NCI-H226 (cell line): ENCODE measurements at places on chromosomes 2 and 18.

- no peak for DNase-seq
Observed at GRCh38 chr2:2871480-2872308, 505.9 kb downstream of the EIPR1 start.

DNA sequence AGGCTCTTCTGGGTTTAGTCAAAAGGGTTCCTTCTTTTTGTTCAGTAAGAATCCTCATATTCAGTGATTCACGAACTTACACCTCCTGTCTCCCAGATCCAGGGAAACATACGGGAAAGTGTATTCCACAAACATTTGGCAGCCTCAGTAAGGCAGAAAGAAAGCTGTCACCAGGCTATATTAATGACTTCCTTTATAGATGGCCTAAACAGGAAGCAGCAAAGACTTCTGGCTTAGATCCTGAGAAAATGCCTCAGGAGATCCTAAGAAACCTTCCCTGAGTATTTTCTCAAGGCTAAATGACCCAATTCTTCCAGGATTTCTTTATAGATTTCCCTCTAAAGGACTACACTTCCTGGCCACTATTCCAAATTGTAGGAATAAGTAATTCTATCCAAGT, 1995.5 kb upstream of the CELF4 start:
- peak; percentile 23 for DNase-seq

DNA sequence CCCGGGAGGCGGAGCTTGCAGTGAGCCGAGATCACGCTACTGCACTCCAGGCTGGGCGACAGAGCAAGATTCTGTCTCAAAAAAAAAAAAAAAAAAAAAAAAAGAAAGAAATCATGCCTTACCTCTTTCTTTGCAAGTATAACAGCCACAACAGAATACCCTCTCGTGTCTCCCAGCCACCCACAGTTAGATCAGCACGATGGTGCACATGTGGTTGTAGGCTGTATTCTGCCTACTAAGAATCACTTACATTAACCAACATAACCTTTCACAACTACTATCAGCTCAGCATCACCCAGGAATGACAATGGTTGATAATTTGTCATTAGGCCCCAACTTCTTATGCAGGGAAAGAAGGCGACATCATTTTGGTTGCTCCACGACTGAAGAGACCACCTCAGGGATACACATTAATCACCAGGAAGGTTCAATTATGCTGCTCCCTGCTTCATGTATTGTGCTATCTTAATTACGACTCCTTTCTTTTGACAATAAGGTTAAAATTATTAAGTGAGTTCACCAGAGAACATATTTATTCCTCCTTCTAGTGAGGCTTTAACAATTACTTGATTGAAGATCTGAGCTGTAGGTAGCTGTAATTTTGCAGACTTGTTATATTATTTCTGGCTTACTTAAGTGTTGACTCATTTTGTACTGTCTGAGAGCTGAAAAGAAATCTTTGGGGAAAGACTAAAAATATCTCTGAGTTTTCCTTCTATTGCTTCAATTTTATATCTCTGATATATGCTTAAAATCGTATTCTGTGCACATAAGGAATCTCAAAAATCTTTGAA, 120.1 kb downstream of the LRP1B start:
- no peak for DNase-seq

DNA sequence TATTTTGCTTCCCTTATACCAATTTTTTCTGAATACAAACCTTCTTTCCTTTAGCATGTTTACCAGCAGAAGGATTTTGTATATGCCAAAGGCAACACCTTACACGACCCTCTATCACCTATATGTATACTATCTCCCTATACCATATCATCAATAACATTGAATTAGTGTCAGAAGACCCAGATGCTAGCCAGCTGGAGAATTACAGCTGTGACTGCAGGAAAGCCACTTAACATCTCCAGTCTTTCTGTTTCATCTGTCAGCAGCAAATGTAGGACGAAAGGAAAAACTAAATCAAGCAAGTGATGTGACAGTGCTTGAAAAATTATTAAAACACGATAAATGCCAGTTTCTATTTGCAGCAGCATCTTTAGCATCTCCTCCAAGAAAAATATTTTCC, 193.7 kb downstream of the STK39 start:
- DNase-seq, result no peak

DNA sequence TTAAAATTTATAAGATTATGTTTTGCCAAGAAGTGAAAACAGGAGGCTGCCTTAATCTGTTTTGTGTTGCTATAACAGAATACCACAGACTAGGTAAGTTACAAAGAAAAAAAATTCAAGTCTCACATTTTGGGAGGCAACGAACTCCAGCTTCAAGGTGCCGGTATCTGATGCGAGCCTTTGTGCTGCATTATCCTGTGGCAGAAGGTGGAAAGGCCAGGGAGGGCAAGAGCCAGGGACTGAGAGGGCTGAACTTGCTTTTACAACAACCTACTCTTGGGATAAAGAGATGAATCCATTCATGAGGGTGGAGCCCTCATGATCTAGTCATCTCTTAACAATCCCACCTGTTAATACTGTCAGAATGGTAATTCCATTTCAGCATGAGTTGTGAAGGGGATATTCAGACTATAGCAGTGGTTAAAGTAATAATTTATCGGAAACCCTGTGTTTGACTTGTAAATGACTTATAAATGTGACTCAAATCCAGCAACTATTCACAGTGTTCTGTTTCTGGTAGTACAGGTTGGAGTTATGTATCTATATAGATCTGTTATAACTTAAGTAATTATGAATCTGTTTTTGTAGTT, 3.7 kb downstream of the MTX2 start:
- DNase-seq, result no peak

DNA sequence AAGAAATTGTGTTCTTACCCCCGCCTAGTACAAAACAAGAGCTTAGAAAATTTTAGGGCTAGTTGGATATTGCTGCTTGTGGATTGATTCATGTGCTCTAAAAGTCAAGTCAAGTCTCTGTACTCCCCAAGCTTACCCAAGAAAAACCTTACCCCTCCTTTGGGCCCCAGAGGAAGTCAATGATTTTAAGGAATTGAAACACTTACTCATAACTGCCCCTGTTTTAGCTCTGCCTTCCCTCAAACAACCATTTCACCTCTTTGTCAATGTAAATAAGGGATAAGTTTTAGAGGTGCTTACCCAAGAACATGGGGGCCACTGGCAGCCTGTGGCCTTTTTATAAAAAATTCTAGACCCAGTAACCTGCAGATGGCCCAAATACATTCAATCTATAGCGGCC, 136.6 kb upstream of the RMP24 start:
- DNase-seq, result no peak

DNA sequence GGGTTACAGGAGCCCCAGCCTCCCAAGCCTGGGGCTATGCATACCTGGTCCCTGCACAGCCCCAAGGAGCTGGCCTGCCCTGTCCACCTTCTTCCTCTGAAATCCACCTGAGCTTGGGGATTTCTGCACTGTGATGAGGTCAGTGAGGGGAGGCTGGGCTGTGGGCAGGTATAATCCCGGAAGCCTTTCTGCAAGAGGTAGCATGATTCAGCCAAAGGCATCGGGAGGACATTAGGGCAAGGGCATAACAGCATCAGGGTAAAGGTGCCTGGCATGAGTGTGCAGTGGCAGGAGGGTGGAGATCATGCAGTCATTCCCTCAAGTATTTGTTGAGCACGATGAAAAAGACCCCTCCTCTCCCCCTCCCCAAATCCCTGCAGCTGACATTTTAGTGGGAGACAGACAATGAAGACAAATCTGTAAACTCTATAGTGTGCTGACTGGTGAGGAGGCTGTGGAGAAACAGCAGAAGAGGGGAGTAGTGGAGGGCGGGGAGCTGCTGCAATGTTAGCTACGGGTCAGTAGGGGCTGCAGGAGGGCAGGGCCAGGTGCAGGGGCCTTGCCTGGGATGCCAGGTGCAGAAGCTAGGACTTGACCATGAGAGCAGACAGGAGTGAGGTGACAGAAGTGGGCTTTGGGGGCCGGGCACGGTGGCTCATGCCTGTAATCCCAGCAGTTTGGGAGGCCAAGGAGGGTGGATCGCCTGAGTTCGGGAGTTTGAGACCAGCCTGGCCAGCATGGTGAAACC, 18.7 kb downstream of the ZFP36L2 start:
- DNase-seq, result no peak

- DNase-seq, result peak; percentile 5
Observed at GRCh38 chr2:64143169-64144056, 807 bp downstream of the PELI1 start.

- DNase-seq, result no peak
Observed at GRCh38 chr18:2914881-2915240, 68.1 kb downstream of the EMILIN2 start.

DNA sequence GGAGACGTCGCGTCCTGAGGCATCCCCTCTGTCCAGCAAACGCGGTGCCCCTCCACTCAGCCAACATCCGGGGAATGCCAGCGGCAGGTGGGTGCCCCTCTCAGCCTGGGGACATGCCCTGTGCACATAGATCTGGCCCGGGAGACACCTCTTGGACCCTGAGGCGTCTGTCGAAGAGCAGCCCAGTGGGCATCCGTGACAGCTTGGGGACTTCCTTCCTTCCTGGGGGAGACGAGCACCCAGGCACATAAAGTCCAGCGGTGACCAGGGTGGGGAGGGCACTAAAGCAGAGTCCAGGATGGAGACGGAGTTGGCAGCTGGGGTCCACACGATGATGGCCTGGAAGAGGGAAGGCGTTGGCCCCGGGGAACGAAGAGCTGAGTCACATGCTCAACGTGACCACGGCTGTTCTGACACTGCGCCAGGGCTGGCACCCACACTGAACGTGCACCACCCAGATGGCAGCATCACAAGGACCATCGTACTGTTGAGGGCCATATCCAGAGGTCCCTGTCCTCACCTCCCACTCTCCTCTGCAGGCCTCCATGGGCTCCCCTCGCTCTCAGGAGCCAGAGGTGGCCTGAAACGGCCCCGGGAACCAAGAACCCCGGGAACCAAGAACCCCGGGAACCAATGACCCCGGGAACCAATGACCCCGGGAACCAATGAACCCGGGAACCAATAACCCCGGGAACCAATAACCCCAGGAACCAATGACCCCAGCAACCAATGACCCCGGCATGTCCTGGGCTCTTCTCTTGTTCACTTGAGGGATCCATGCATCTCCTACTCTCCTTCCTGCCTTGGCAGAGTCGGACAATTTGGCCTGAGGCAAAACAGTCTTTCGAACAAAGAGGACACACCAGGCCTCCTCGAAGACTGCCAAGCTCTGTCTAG, 22.6 kb downstream of the HDAC4 start:
- no peak for DNase-seq

- no peak for DNase-seq
Observed at GRCh38 chr18:48313792-48314191, 95.4 kb downstream of the ZBTB7C start.

DNA sequence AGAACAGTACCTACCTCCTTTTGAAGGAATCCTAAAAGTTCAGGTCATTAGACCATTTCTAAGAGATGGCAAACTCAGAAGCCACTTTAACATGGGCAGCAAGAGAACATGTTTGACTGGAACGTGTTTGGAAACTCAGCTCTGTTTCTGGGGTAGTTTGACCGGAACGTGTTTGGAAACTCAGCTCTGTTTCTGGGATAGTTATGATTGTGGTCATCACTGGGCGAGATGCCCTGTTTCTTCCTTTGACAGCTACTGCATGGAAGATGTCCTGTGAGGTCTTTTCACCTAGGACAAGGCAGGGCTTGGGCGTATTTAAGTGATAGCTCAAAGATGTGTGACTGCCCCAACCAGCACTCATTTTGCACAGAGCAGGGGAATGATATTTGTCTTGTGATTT, 19.9 kb upstream of the SERPINB13 start:
- no peak for DNase-seq

- no peak for DNase-seq
Observed at GRCh38 chr2:238382381-238382781, 44.3 kb upstream of the ASB1 start.
